ENCODE measurements at places on chromosomes 5 and 9.

- no peaks in the 10 kb centered on the region for H3K27me3 ChIP-seq
- H3K27ac ChIP-seq = no peak overlapping the region
- no peak for DNase-seq
Observed at GRCh38 chr5:79149433-79149832, 37.8 kb downstream of the BHMT start.

DNA sequence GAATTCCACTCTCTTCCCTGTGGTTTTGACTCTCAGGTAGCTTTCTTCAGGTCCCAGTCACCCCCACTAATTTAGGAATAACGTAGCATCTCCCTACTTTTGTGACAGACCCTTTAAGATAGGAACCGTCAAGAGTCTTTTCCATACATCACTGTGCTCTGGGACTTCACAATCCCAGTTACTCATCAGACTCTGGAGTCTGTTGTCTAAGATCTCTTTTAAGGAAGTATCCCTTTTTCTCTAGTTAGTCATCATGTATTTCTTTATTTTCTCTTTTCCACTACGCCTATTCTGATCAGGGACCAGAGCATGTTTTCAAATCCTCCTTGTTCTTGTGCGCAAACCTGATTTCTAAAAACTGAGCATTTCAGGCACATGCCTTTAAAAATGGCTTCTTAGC is 143.0 kb downstream of the GOLPH3 start:
- H3K4me1 ChIP-seq = peaks cover 13% of the 10 kb centered on the region
- no peaks in the 10 kb centered on the region for H3K27me3 ChIP-seq
- H3K27ac ChIP-seq = no peak overlapping the region
- H3K4me3 ChIP-seq = no peak overlapping the region

DNA sequence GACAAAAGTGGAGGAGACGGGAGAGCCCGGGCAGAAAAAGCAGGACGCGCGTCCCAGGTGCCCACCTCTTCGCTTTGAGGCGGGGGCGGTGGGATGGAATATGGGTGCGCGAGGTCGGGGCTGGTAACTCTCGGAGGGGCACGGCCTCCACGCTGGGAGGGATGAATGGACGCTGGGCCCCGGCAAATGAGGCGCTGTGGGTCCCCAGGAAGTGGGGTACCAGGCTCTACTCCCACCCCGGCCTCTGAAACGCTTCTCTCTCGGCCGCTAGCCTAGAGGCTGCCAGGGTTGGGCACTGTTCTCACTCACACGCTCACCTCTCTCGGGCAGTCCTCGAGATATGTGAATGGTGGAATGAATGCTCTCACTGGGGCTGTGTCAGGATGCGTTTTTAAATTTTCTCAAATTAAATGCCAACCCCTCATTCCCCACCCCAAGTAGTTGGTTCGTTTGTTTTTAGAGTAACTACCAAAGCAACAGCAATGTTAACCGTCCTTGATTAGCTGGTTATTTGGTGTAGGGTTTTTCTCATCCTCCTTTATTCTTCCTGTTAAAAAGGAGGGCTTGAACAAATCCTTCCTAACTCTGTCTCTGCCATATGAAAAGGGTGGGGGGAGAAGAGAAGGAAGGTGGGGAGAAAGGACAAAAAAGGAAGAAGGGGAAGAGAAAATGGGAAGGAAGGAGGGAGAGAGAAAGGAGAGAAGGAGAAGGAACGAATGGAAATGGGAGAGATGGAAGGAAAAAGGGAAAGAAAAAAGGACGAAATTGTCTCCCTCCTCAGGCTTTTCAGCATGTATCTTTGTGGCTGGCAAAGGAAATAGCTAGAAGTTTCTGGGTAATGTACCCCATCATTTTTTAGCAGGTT is 1.3 kb upstream of the EBF1 start:
- H3K4me1 ChIP-seq = peaks cover 5% of the 10 kb centered on the region
- no peak overlapping the region for H3K4me3 ChIP-seq
- no peak for DNase-seq
- no peak overlapping the region for H3K27ac ChIP-seq
- H3K36me3 ChIP-seq = no peaks in the 10 kb centered on the region
- H3K27me3 ChIP-seq = peaks cover 73% of the 10 kb centered on the region

- no peak overlapping the region for H3K27ac ChIP-seq
- no peaks in the 10 kb centered on the region for H3K36me3 ChIP-seq
- no peak overlapping the region for H3K4me3 ChIP-seq
- H3K4me1 ChIP-seq = no peaks in the 10 kb centered on the region
- DNase-seq = no peak
- H3K27me3 ChIP-seq = no peaks in the 10 kb centered on the region
Observed at GRCh38 chr9:28092981-28093936, 520.0 kb upstream of the C9orf72 start.

GRCh38 chr5:148858106-148858505 is 31.7 kb downstream of the ADRB2 start:
- no peak overlapping the region for H3K4me3 ChIP-seq
- H3K4me1 ChIP-seq = no peaks in the 10 kb centered on the region
- peak; percentile 96 for DNase-seq
- H3K27ac ChIP-seq = no peak overlapping the region
- no peaks in the 10 kb centered on the region for H3K27me3 ChIP-seq
- no peaks in the 10 kb centered on the region for H3K36me3 ChIP-seq

- no peak overlapping the region for H3K4me3 ChIP-seq
- no peaks in the 10 kb centered on the region for H3K36me3 ChIP-seq
- no peak for DNase-seq
- H3K27me3 ChIP-seq = peaks cover 9% of the 10 kb centered on the region
Observed at GRCh38 chr5:41871852-41872251, 1.6 kb upstream of the OXCT1 start.

- no peaks in the 10 kb centered on the region for H3K36me3 ChIP-seq
- no peak for DNase-seq
- H3K4me3 ChIP-seq = no peak overlapping the region
- H3K27me3 ChIP-seq = no peaks in the 10 kb centered on the region
Observed at GRCh38 chr5:158895588-158895987, 204.1 kb downstream of the EBF1 start.

DNA sequence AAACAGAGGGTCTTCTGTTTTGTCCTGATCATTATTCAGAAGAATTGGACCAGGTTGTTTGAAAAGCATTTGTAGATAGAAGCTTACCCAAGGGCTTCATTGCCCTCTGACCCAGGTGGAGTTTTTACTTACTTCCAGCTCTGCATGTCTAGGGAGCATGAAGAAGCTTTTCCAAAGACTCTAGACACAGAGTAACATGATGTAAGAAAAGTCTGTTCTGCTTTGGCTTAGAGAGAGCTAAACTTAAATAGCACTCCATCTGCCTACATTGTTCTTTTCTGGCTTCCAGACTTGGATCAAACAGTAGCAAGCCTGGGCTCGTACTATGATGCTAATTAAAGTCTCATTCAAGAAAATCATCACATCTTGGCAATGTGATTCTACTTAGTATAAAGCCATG is 112.1 kb downstream of the SNCAIP start:
- peaks cover 2% of the 10 kb centered on the region for H3K36me3 ChIP-seq
- no peak for DNase-seq
- H3K27me3 ChIP-seq = no peaks in the 10 kb centered on the region
- no peaks in the 10 kb centered on the region for H3K4me1 ChIP-seq

- H3K4me3 ChIP-seq = no peak overlapping the region
- H3K4me1 ChIP-seq = no peaks in the 10 kb centered on the region
- H3K36me3 ChIP-seq = peaks cover 45% of the 10 kb centered on the region
- H3K27ac ChIP-seq = no peak overlapping the region
Observed at GRCh38 chr9:131228988-131229387, 47.3 kb downstream of the FAM78A start.

GRCh38 chr5:66368811-66369210 is 224.7 kb downstream of the SREK1 start:
- H3K27ac ChIP-seq = no peak overlapping the region
- no peaks in the 10 kb centered on the region for H3K27me3 ChIP-seq
- H3K4me1 ChIP-seq = no peaks in the 10 kb centered on the region
- DNase-seq = no peak
- H3K4me3 ChIP-seq = no peak overlapping the region

DNA sequence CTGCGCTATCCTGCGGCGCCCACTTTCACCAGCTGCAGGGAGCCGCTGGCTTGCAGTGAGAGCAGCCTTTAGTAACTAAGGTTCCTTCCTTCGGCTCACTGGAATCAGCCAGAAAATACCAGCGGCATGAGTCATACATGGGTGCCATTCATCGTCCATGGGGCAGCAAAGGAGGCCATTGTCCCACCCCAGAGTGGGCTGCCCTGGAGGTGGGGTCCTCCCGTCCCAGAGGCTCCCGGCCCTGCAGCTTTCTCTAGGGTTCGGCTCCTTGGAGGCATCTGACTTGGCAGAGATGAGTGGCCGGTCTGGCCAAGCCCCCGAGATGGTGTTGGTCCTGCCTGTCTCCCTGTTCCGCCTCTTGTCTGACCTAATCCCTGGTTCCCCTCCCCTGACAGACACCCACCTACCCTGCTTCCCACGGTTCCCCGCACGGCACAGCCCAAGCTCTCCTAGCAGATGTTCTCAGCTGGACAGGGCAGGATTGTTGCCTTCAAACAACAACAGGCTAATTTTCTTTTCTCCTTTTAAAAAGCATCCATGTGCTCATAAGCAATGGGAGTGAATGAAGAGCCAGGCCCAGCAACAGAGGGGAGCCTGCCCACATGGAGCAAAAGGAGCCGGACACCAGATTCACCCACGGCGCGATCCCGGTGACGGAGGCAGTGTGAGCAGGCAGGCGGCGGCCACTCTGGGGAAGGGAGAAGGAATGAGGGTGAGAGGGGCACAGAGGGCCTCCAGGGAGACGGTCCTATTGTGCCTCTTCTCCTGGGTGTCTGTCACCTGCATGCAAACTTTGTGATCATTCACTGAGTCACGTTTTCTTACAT is 97.0 kb upstream of the COL5A1 start:
- no peak overlapping the region for H3K27ac ChIP-seq

DNA sequence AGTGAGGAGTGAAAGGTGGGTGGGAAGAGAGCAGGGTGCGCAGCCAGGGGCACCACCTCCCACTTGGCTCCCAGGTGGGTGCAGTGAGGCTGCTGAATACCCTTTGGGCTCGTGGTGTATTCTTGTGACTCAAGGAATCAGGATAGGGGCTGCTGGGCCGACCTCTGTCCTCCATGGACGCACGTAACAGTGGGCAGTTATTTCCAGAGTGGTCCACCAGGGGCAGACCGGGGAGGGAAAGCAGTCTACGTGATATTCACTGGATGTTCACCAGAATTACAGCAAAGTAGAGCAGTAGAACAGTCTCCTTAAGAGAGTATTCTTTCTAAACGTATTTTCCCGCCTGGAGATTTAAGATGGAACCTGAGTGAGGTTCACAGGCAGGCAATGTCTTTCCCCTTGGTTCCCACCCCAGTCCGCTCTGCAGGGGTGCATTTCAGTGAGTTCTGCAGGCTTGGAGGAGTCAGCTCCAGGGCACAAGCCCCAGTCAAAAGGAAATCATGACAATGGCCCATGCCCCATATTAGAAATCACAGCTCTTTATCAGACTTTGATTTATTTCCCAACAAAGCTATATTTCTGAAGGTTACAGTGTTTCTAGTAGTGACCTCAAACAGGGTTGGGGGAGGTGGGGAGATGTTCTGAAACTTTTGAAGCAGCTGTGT is 88.7 kb downstream of the SYK start:
- H3K27me3 ChIP-seq = no peaks in the 10 kb centered on the region
- no peak for DNase-seq

DNA sequence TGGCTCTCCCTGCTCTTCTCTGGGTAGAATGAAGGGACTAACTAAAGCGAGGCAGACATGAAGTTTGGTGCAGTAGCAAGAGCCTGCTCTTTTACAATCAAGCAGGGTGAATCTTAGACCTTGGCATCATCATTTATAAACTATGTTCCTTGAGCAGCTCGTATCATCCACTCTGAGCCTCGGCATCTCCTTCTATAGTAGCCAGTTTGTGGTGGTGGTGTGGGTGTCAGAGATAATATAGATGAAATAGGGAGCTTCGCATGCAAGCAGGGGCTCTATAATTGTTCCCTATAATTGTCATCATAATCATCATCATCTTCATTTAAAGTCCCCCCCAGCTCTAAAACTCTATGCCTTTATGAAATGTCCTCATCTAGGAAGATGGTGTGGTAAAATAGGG is 72.5 kb upstream of the SAP30L start:
- no peak overlapping the region for H3K4me3 ChIP-seq
- DNase-seq = no peak
- H3K36me3 ChIP-seq = peaks cover 20% of the 10 kb centered on the region
- H3K27me3 ChIP-seq = no peaks in the 10 kb centered on the region
- peaks cover 14% of the 10 kb centered on the region for H3K4me1 ChIP-seq

DNA sequence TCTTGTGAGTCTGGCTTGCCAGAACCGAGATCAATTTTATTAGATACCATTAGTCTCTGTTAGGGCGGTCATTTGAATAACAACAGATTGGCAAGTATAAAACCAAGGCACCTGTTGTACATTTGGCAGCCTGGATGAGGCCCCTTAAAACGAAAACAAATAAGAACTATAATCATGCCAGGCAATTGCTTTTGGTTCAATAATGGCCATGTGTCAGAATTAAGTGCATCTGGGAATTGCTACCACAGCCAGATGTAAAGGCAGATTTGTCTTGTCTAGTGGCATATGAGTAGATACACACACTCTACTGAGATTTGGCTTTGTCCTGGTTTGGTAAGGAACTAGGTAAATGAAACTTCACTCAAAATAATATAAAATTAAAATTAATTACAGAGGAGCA is 1046.2 kb upstream of the DMAC1 start:
- no peak for DNase-seq
- H3K4me3 ChIP-seq = no peak overlapping the region
- H3K27me3 ChIP-seq = no peaks in the 10 kb centered on the region
- no peaks in the 10 kb centered on the region for H3K4me1 ChIP-seq

DNA sequence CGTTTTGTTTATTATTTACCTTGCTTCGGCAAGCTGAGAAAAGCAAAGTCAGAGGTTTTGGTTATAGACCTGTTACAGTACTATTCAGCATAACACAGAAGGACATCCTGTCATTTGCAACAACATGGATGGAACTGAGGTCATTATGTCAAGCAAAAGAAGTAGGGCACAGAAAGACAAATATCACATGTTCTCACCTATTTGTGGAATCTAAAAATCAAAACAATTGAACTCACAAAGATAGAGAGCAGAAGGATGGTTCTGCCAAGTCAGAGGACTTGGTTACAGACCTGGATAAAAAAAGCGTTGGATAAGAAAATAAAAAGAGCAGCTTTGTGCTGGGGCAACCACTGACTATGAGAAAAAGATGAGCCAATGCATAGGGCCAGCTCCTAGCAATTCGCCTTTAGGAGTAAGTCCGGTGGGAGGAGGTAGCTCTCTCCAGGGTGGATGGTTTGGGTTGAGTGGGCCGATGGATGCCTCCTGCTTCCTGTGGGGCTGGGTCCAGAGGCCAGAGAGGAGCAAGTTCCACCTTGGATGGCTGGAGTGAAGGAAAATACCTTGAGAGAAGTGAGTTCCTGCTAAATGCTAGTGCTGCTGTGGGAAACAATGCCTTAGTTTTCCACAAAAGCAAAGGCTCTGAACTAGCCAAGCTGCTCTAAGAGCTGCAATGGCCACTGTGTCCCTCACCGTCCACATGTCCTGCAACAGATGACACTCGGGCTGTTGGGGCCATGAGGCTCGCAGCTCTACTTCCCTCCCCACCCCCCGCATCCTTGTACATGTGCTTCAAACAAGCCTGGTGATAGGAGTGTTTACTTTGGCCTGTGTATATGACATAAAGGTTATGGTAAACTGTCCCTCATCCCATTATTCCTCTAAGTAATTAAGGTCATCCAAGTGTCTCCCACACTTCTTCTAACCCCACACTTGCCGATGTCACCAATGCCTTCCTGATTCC is 38.4 kb downstream of the ACOT12 start:
- H3K4me3 ChIP-seq = no peak overlapping the region
- H3K4me1 ChIP-seq = no peaks in the 10 kb centered on the region
- no peaks in the 10 kb centered on the region for H3K36me3 ChIP-seq
- no peak for DNase-seq
- H3K27me3 ChIP-seq = no peaks in the 10 kb centered on the region
